ENCODE measurements at places on chromosomes 5 and 9. TPM values are rescaled to one million over a fixed set of nuclear protein-coding genes. Genes with fewer than 3 reads are reported as not detected.

- no peak for DNase-seq
These were observed 2.1 kb upstream of the HSPA4 start for GRCh38 chr5:133049726-133050048.

- no peak for DNase-seq
These were observed 42.2 kb upstream of the ANKRD33B start for GRCh38 chr5:10521466-10522223.

GRXCR2 gene
- not detected for total RNA-seq

DNA sequence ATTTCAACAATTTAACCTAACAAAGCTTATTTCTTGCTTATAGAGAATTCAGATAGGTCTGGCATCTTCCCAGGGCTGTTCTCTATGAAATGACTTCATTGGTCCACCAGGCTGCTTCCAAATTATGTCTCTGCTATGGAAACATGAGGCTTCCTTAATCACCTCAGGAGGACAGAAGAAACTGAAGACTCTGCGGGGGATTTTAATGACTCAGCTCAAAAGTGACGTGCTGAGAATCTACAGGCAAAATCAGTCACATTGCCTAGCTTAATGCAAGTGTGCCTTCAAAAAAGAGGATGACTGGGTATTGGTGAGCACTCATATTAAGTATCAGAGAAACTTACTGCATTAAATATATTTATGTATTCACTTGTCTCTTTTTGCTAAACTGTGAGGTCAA lies 315.5 kb upstream of the RGMB start:
- no peak for DNase-seq

- DNase-seq, result peak; percentile 68
These were observed 38.9 kb downstream of the SLC35D2 start for GRCh38 chr9:96344458-96345180.

DNA sequence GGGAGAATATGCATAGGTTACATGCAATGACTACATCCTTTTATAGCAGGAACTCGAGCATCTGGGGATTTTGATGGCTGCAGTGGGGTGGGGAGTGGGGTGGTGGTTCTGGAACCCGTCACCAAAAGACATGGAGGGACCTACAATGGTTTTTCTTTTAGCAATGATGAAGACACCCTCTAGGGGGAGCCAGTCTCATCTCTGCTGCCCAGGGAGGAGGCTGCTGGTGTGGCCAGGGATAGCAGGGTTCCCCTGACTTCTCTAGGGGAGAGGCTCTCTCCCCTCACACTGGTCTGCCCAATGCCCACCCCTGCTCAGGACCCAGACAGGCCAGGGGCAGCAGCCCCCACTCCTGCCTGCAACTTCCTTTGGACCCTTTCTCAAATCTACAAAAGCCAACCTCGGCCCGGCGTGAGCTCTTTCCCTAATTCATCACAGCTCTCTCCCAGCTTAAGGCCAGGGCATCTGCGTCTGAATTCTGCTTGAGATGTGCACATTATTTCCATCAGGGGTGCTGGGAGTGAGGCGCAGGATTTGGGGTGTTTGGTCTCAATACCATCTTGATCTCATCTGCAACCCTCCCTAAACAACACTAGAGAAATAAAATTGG lies 73.6 kb upstream of the RETREG1 start:
- DNase-seq, result peak; percentile 24

All from left colon (tissue), 2 donors.